Bronchial epithelial cell (primary cell): ENCODE measurements at places on chromosomes 2 and 18. TPM values are rescaled to one million over a fixed set of nuclear protein-coding genes. Genes with fewer than 3 reads are reported as not detected.

AFF3 gene
- total RNA-seq, result 0.13 TPM in 1 of 2 replicates, not detected in the other

GRCh38 chr2:40458271-40458794 lies 6.4 kb upstream of the SLC8A1 start:
- no peak for DNase-seq

DNA sequence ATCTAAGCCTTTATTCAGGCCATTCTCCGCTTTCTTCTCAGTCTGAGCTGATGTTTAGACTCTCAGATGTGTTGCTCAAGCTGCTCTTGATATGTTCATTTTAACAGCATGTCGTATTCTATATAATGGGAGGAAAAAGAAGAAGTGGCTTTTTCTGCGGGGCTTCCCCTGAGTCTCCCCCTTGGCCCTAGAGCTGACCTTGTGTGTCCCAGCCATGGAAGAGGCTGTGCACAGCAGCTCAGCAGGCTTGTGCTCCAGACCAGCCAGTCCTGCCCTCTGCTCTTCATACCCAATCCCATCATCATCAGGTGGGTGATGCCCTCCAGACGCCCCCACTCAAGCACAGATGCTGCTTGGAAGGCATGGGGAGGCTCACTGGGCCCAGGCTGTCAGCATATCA lies 155.1 kb upstream of the CELF4 start:
- DNase-seq, result no peak

STRN gene
- 19.2 and 26.2 TPM in 2 replicates for total RNA-seq

DNA sequence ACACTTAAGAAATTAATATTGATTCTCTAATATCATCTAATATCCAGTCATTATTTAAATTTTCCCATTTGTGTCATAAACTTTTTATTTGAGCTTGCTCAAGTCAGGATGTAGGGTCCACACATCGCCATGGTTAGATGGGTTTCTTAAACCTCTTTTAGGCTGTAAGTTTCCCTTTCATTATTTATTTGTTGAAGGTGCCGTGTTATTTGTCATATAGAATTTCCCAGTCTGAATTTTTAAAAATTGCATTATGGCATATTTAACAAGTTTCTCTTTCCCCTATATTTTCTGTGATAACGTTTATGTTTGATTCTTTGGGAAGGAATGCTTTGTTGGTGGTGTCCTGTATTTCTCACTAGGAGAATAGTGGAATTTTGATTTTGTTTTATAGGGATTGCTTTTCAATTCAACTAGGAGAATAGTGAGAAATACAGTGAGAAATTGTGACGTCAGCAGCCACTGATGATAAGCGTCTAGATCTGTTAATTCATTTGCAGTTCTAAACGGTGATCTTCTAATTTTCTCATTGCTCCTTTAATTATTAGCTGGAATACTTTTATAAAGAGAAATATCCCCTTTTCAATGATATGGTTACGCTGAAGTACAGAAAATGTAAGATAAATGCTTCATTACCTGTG lies 44.6 kb upstream of the AAK1 start:
- no peak for DNase-seq

IKZF2 gene
- total RNA-seq, result 9.0 and 27.4 TPM in 2 replicates

- DNase-seq, result no peak
Measured at GRCh38 chr2:204110751-204111516, 174.4 kb downstream of the ICOS start.

- no peak for DNase-seq
Measured at GRCh38 chr2:32931945-32932709, 14.6 kb upstream of the LTBP1 start.

- peak; percentile 41 for DNase-seq
Measured at GRCh38 chr18:67417864-67418523, 98.5 kb downstream of the DSEL start.

DNA sequence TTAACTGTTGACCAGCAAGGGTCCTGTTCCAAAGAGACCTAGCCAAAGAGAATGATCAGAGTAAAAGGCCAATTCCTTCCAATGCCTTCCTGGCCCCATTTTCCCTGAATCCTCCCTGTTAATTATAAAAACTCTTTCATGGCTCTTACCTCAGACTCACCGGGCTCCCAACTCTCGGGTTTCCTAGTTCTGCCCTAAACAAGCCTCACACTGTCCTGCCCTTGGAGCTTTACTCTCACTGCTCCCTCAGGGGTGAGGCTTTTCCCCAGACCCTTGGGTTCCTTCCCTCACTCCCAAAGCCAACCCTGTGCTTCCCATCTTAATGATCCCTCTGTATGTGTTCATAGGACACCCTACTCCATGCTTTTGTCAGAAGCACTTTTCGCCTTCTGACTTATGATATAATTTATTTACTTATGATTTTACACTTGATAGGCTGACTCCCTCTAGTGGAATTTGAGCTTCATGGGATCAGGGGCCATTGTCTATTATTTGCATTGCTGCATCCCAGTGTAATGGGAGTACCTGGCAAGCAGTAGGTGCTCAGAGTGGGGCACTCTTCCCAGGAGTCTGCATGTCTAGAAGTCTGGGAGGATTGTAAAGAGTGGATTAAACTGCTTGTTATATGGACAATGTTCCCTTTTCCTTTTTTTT lies 29.9 kb upstream of the ZNG1B start:
- peak; percentile 73 for DNase-seq

DNA sequence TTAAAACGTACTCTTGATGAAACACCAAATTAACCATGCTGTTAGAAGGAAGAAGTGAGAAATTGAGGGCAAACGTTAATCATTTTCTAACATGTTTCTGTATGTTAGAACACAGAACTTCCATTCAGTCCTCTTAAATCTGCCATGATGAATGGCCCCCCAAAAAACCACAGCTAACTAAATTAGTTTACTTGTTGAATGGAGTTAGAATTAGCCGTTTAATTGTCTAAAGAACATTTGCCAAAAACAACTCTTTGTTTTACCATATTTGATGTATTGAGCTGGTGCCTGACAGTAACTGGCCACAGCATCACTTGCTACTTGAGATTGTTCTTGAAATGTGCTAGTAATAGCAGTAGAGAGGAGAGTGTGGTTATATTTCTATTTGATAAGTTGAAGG lies 12.7 kb downstream of the CCNYL1 start:
- DNase-seq, result no peak

LGALSL gene
- 10.0 and 14.0 TPM in 2 replicates for total RNA-seq

GRCh38 chr18:9905401-9905922 lies 8.4 kb upstream of the VAPA start:
- DNase-seq, result peak; percentile 67

DNA sequence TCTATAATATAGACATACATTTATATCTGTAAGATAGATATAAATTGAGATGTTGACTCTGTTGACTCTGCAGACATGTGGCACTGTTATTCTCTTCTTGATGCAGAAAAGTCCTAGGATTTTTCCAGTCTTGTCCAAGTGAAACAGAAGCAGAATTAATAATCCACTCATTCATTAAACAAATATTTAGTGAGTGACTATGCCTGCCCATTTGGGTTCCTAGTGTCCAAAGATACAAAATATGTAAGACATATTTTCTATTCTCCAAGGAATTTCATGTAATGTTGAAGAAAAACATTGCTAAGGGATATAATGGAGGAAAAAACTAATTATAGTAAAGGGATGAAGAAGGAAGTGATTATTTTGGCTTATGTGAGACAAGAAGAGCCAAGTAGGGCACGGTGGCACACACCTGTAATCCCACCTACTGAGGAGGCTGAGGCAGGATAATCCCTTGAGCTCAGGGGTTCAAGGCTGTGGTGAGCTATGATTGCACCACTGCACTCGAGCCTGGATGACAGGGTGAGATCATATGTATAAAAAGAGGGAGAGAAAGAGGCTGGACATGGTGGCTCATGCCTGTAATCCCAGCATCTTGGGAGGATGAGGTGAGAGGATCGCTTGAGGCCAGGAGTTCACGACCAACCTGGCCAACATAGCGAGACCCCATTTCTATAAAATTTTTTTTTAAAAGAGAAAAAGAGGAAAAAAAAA lies 19.9 kb upstream of the PLEKHH2 start:
- no peak for DNase-seq
